ENCODE measurements at places on chromosomes 5 and 9.

DNA sequence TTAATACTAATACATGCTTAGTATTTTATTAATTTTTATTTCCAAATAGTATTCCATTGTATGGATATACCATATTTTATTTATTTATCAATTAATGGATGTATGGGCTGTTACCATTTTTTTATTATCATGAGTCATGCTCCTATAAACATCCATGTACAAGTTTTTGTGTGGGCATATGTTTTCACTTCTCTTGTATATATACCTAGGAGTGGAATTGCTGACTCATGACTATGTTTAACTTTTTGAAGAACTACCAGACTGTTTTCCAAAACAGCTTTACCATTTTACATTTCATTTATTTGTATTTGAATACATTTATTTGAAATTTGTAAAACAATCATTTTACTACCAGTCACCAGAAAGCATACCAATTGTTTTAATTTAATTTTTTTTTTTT lies 14.1 kb upstream of the LRRC19 start:
- DNase-seq, result no peak

- peak; percentile 73 for DNase-seq
Measured at GRCh38 chr5:160133071-160133917, 14.0 kb upstream of the PWWP2A start.

- DNase-seq, result no peak
Measured at GRCh38 chr5:171495122-171495700, 75.8 kb downstream of the FGF18 start.

GRCh38 chr9:108053555-108054061 lies 564.0 kb upstream of the KLF4 start:
- DNase-seq, result peak; percentile 42
